Central memory CD4-positive, alpha-beta T cell (primary cell): ENCODE measurements at places on chromosomes 12 and 14.

DNA sequence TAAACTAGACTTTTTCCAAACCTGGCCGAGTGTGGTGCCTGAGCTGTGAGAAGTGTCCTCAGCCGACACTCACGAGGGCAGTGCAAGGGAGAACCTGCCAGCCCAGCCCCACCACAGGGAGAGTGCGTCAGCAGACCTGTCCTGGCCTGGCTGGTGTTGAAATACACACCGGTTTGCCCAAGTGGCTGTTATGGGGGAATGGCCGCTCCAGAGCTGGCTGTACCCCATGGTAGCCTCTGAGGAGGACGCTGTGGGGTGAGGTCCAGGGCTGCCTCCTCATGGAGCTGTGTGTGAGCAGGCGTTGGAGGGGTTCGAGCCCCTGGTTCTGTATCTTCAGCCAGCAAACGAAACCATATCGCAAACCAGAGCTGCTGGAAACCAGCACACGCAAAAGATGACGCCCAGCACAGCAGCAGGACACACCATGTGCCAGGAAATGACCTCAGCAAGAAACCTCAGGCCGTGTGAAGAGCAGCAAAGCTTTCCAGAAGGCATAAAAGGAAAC is 9.4 kb downstream of the ANKRD9 start:
- peak; percentile 39 for DNase-seq

- DNase-seq: no peak
Observed at GRCh38 chr12:5592310-5592709, 160.4 kb downstream of the NTF3 start.

GRCh38 chr14:75718199-75718598 is 57.2 kb downstream of the TTLL5 start:
- no peak for DNase-seq

- no peak for DNase-seq
Observed at GRCh38 chr12:47410383-47410782, 295.4 kb downstream of the RPAP3 start.

GRCh38 chr12:8034802-8035201 is 2.3 kb downstream of the FOXJ2 start:
- no peak for DNase-seq

DNA sequence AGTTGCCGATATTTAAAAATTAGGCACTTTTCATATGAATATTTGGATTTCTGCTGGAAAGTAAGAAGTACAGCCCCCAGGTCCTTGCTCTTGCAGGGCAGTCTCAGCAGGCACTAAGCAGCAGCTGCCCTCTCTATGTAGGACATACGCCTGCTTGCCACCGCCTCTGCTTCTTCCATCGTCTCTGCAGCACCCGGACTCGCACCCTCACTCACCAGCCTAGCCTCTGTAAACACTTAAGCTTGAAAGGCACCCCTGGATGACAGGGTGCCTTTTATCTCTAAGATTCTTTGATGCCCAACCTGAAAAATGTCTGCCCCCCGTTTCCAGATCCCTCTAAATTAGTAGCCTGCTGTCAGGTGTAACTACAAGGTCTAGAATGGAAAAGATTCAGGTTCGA is 19.0 kb downstream of the OTUB2 start:
- no peak for DNase-seq

- DNase-seq: no peak
Observed at GRCh38 chr14:33163109-33163508, 224.4 kb downstream of the NPAS3 start.

DNA sequence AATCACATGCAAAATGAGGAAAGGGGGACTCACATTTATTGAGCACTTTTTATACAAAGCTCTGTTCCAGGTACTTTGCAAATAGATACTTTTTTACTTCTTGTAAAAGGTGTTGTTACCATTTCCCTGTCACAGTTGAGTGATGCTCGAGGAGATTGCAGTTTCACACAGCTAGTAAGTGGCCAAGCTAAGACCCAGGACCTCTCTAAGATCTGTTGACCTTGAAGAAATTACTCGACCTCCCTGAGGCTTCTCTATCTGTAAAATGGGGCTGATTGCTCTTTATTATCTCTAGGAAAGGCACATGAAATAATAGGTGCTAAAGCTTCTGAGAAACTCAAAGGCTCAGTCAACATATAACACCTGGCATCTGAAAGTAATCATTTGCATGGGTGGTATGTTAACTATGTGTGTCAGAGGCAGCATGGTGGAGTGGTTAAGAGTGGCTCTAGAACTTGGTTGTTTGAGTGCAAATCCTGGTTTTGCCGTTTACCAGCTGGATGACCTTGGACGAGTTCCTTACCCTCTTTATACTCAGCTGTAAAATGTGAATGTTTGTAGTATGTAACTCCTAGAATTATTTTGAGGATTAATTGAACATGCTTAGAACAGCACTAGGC is 41.5 kb downstream of the IFT81 start:
- DNase-seq: no peak

GRCh38 chr12:55687746-55688145 is 20.0 kb downstream of the ITGA7 start:
- no peak for DNase-seq

DNA sequence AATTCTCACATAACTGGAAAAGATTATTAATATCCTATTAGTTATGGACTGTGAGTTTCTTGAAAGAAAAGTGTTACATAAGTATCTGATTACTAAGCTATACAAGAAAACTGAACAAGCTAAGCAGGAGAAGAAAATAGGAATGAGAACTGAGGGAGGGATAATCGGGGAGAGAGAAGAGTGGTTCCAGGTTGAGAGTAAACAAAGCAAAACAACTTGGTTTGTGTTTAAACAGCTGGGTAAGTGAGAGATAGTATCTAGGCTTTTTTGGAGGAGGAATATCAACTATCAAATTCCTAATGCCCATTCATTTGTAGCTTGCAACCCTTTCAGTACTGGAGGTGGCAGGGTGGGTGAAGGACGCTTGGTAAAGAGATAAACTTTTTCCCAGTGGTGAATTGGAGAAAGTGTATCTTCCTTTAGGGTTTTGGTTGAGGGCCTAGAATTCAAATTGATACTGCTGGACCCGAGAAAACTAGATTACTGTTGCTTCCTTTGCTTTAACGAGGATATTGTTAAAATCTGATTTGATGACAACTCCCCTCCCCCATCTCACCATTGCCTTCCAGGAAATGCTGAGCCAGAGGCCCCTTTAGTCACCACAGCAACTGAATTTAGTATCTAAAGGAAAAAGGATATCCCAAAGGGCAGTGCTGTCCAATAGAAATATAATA is 2.0 kb upstream of the SLC2A3 start:
- DNase-seq: no peak

- DNase-seq: no peak
Observed at GRCh38 chr12:124024263-124024678, 51.3 kb downstream of the ZNF664 start.

DNA sequence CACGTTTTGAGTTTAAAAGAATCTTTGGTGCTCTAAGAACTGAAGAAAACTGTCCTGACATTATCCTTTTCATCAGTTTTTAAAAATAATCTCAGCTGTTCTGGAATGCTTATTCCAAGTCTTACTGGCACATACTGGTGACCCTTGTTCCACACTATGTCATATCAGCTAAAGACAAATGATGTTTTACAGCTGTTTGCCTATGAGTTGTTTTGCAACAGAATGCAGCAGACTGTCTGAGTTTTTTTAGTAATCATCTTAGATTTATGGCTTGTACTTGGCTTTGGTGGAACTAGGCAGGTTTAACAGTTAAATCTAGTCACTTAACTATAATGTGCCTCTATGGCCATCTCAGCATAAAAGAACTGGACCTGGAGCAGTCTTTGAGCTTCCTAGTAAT is 91.6 kb upstream of the GRIN2B start:
- no peak for DNase-seq

DNA sequence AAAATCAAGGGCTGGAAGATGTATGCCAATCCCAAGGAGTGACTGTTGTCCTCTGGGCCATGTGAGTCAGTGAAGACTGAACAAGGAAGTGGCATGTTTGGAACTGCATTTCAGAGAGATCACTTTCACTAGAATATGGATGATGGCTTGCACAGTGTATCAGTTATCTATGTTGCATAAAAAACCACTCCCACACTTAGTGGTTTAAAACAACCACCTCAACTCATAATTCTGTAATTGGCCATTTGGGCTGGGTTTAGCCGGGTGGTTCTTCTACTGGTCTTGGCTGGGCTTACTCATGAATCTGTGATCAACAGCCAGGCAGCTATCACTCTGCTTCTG is 15.4 kb downstream of the BDKRB1 start:
- no peak for DNase-seq

- DNase-seq: peak; percentile 10
Observed at GRCh38 chr14:102591372-102591943, 991 bp upstream of the RCOR1 start.

DNA sequence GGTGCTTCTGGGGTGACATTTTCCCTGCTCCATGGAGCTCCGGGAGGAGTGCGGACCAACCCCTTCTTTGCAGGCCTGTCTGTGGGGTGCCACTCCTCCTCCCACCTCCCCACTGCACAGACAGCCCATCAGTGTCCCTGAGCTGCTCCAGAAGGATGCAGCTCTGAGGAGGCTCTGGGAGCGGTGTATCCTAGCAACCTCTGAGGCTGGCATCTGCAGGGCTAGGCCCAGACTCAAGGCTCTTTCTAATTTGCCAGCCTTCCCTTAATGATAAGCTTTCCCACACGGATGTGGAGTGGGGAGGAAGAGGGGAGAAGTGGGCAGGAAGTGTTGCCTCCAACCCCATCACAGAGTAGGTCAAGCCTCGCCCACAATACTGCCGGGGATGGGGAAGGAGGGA is 59.7 kb downstream of the CALM1 start:
- no peak for DNase-seq
